ENCODE measurements at places on chromosomes 2 and 18.
A peak's percentile ranks its signal among the peaks of the same experiment; 100 is the strongest.

DNA sequence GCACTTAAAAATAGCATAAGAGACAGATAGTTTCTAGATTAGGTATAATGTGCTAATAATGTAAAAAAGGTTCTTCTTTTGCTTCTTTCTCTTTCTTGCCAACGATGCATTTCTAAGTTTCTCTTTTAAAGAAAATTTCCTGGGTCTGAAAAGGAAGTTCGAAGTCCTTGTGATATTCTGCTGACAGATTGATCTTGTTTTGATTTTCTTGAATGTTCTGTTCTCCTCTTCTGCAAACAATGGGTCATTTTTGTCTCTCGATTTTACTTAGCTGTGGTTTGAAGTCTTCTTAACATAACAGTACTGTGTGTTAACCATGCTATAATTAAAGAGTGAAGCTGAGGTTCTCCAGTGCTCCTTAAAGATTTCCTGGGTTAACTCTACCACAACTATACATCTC lies 61.1 kb upstream of the ACYP2 start:
- DNase-seq: no peak

DNA sequence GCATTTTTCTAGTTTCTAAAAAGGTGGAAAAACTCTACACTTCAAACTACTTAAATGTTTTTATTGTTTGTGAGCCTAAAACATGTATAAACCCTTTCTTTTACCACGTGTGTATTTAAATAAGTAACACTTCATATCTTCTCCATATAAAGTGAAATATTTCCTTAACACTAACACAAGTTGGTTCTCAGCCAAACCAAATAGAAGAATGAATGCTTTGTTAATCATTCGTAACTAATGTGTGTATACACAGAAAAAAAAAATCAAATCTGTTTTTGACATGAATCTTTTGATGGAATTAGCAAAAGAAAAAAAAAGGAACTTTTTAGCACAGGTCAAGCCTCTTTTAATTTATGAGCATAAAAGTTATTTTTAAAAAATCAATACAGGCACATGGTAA lies 89.3 kb downstream of the EHBP1 start:
- DNase-seq: no peak

DNA sequence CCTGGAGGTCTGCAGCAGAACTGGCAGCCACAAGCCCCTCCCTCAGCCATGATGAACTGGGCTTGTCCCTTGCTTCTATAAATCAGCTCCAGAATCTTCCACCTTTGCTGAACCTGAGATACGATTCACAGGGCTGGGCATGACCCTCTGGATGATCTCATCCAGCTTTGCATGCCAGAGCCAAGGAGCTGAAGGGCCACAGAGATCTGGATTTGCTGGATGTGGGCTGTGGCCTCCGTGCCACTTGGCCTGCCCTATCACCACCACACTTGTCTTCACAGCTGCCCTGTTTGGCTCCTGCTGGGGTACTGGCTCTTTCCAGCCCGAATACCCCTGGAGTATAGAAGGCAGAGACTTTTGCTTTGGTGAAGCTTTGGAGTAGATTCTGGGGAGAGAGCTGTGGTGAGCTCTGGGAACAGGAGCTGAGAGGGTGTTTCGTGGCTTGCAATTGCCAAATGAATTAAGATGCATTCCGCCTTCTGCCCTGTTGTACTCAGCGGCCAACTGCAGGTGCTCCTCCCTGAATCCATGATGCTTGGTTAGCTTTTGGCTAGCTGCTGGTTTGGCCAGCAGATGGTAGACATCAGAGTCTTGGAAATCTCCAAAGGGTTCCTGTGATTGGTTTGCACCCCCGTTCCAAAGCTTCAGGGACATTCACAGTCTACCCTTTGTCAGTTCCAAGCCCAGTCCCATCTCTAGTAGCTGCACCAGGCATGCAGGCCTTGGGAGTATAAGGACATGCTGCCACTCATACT lies 30.9 kb upstream of the GIGYF2 start:
- no peak for DNase-seq

DNA sequence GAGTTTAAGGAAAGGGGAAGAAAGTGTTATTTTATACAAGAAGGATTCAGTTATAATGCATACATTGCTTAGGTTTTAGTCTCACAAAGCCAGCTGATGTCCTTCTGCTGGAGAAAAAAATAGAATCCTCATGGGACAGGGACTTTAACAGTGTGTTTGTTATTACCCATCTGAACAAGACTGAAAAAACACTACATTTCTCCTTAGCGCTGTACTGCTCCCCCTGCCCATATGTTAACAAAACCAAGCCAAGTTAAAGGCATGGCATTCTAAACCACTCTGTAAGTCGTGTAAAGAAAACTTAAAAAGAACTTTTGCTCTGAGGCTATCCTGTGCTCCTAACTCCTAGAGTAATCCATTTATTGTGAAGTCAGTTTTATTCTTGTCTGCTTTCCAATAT lies 102.6 kb upstream of the NYAP2 start:
- DNase-seq: no peak

DNA sequence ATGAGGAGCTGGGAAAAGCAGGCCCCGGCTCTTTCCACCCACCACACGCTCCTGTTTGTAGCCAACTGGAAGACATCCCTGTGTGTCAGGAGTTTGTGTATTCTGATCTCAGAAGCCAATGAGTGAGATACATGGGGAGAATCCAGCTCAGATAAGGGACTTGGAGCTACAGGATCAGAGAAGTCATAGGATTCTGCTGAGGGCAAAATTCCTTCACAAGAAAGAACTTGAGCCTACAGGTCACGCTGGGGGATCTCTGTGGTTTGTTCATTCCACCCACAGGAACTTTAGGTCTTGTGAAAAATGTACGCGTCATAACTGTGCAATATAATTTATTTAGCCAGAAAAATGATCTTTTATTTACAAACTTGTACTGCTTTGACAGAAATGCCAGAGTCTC lies 80.1 kb upstream of the SMIM21 start:
- DNase-seq: no peak

- DNase-seq: no peak
These were observed 437.6 kb downstream of the DPP10 start for GRCh38 chr2:114880046-114880445.

- DNase-seq: no peak
These were observed 58.2 kb downstream of the TTC39C start for GRCh38 chr18:24072743-24073142.

DNA sequence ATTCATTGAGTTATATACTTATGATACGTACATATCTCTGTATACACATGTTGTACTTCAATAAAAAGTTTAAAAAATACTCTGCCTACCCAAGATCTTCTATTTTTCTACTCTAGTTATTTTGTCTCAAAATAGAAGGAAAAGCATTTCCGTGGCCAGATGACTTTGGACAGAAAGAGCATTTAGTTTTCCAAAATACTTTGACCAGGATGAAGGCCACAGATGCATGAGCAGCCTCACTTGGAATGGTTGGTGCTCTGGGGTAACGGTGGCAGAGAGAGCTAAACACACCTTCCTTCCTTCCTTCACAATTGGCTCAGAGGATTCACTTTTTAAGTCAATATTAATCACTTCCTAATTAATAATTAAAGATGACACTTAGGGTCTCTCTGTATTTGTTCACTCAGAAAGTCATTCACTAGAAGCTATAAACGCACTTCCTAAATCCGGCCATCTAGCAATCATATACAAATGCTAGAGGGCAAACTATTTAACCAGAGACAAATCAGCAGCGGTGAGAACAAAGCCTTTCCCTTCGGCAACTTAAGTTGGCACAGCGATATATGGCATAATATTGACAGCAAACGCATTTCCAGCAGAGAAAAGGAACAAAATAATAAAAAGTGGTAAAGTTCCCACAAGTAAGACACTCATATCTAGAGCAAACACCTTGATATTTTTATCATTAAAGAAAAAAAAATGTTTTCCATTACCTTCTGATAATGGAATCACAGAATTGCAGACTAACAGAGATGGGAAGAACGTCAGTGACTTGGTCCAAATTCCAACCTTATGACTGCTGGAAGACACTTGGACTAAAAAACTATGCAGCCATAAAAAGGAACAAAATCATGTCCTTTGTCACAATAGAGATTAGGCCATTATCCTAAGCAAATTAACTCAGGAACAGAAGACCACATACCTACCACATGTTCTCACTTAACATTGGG lies 55.9 kb upstream of the NARS1 start:
- DNase-seq: no peak

DNA sequence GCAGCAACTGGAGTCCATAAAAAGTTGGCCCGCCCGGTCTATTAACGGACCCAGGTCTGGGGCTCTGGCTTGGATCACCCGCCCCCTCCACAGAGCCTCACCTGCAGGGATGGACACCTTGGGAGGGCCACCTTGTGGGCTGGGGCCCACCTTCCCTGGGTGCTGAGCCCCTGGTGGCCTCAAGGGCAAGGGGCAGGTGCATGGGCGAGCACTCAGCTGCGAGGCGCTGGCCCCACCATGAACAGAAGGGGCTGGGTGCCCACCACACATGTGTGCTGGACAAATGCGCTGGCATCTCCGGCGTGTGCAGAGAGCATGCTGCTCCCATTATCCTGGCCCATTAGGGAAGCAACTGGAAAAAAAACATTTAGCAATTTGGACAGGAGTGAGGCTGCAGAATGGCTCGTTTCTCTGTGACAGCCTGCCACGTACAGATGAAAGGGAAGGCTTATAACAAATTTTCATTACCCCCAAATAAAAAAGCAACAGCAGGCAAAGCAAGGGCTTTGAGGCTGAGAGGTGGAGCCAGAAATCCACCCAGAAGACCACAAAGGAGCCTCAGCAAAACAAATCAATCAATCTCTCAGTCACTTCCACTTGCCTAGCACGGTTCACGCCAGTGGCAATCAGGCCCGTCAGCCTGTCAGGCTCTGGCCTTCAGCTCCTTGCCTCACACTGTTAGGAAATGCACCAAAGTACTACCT lies 253.1 kb upstream of the ZNF521 start:
- DNase-seq: no peak

GRCh38 chr2:85215081-85215447 lies 81.9 kb downstream of the TCF7L1 start:
- no peak for DNase-seq

DNA sequence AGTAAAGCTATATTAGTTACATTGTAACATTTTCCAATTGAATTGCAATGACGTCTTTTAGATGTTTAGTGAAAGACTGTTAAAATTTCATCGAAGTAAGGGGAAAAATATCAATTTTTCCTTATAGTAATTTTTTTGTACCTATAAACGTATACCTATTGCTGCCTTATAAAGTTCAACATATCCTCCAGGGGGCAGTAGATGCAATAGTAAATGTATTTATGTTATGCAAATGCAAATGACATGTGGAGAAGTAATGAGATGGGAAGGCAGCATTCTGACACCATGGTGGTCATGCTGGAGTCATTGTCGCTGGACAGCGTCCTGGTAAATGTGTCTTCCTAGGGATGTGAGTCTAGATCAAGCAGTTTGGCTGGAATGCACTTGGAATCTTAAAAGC lies 38.7 kb downstream of the MSTN start:
- peak; percentile 12 for DNase-seq

DNA sequence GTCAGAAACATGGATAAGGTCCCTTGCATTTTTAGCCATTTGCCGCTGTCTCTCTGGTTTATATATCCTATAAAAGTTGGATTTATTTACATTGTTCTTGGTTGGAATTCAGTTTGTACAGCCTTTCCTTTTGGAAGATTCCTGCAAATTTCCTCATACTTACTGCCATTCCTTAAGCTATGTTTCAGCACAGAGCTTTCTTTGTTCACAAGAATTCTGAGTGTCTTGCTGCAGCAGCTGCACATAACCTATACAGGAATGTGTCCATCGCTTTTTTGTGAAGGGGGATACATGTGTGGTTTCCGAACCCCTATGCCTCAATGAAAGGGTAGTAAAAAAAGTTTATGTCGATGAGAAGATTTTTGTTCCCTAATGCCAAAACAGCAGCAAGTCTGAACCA lies 48.3 kb upstream of the CCDC68 start:
- no peak for DNase-seq

- DNase-seq: peak; percentile 75
These were observed 85.4 kb upstream of the ATG16L1 start for GRCh38 chr2:233165895-233166661.

- DNase-seq: no peak
These were observed 36.6 kb upstream of the PRLH start for GRCh38 chr2:237529452-237530402.

DNA sequence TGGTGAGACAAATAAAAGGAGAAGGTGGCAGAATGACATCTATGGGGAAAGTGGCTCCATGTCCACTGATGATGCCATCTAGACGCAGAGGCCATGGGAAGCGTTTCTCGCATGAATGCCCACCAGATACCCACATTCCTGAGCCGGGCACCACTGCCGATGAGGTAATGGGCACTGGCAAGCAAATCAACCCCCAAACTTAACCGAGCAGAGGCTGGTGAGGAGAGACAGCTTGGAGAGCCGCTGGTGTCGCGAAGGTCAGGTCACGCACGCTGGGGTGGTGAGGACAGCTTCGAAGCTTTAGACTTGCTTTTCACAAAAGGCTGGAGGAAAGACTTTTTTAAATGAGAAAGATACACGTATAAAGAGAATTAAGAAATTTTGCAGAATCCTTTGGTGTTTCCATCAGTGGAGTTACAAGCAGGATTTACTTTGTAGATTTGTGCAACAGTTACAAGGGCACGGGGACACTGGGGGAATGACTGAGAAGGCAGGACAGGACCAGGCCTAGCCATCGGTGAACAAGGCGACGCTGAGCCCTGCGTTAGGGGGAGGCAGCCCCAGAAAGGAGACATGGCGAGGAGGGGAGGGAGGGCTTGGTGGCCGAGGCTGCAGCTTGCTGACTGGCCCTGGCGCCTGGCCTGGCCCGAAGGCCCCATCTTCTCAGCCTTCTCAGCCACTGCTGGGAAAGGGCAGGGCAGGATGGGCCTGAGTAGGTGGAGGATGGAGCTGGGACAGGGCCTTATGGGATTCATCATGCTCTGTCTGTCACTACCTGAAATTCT lies 83.9 kb upstream of the HDAC4 start:
- no peak for DNase-seq

- DNase-seq: no peak
These were observed 88.3 kb upstream of the HS6ST1 start for GRCh38 chr2:128406736-128407554.

DNA sequence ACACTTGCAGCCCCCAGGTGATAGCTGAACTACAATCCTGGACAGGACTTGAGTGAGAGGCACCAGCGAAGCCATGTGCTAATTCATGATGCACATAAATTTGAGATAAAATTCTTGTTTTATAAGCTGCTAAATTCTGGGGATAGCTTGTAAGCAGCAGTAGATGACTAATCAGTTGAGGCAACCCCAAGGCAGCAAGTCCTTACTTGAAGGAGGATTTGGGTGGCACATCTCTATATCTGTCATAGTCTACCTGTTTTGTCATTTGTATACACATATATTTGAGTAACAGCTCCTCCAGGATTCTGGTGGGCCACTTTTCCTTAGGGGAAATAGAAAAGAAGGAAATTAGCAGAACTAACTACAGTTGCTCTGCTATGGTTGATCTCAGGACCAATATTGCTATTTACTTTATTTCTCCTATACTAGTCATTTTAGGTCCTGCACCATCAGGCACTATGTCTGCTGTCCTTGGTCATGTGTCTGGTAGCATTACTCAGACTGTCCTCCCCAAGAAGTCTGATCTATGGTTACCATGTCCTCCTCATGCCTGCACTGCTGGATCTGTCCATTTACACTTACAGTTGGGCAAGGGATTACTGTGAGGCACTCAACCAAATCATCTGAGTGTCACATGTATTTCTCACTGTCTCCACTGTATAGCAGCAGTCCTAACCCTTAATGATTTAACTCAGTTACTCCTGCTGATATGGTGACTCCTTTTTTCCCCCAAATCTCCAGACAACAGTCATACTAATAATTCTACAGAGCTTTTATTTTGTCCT lies 436.0 kb upstream of the CWC22 start:
- DNase-seq: no peak

GRCh38 chr2:238667639-238668038 lies 180.2 kb upstream of the TWIST2 start:
- no peak for DNase-seq

All from urothelium cell line (cell line).